ENCODE measurements at places on chromosomes 1 and 21.

- DNase-seq, result no peak
Measured at GRCh38 chr1:65449214-65449823, 28.9 kb downstream of the LEPR start.

DNA sequence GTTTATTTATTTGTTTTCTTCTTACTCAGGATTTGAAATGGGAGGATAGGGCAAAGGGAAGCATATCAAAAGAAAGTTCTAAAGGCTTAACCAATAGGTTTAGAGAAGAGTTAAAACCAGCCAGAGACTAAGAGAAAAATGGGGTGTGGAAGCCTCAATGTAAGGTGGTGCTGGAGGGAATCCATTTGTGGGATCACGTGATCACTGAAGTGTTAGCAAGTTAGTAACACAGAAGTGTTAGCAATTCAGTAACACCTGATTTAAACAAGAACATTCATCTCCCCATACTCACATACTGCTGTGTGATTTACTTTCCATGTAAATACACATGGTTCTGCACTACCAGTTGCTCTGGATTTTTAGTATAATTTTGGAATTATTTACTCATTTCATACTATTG lies 451.2 kb downstream of the DISC1 start:
- DNase-seq, result no peak

DNA sequence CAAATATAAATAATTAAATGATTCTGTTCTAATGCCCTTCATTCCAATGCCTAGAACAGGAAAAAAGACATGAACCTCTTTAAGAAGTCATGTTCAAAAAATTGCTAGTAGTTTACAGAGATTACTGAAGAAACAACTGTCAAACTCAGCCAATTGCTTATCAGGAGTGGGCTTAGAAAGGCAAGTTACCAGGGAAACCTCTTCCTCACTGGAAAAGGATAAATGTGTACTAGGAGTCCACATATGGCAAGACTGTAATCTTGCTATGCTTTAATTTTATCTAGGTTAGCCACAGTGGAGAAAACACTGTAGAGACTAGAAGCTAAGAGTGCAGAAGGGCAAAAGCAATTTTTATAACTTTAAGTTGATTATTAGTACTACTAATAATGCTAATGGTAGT lies 42.1 kb upstream of the DEPDC1 start:
- DNase-seq, result no peak

GRCh38 chr1:22364764-22365163 lies 86.9 kb upstream of the ZBTB40 start:
- no peak for DNase-seq

Data from cerebellar nuclear complex (tissue), 1 donor.